Effector CD4-positive, alpha-beta T cell (primary cell): ENCODE measurements at places on chromosomes 1 and 21.

DNA sequence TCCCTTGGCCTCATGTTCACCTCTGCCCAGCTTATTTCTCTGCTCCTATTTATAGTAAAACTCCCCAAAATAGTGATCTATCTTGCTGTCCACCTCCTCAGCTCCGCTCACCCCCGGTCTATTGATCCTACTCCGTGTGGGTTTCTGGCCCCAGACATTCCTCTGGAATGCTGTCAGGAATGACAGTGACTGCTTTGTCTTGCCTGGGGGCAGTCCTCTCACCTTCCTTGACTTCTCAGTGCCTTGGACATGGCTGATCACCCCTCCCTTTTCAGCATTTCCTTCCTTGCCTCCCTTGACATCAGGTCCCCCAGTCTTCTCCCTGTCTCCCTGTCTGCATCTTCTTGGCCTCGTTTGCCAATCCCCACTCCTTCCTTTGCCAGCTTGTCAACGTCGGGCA, 108.1 kb upstream of the BACE2 start:
- DNase-seq = no peak

GRCh38 chr1:186194107-186194756, 180.8 kb downstream of the TPR start:
- no peak for DNase-seq

DNA sequence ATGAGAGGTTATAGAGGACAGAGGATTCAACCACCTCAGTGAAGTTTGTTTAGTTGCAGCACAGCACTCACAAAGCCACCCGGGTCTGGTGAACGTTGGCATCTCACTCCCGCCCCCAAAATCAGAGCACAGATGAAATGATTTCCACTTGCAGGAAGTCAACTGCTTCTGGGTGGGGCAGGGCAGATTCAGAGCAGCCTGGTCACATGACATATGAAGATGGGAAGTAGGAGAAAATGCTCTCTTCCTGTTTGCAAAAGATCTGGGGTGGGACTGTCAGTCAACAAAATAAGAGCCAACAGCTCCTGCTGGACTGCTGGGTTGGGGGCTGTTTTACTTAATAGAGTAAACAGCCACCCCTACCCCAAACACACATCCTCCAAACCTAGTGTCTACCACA, 43.2 kb downstream of the LRRC71 start:
- peak; percentile 13 for DNase-seq

DNA sequence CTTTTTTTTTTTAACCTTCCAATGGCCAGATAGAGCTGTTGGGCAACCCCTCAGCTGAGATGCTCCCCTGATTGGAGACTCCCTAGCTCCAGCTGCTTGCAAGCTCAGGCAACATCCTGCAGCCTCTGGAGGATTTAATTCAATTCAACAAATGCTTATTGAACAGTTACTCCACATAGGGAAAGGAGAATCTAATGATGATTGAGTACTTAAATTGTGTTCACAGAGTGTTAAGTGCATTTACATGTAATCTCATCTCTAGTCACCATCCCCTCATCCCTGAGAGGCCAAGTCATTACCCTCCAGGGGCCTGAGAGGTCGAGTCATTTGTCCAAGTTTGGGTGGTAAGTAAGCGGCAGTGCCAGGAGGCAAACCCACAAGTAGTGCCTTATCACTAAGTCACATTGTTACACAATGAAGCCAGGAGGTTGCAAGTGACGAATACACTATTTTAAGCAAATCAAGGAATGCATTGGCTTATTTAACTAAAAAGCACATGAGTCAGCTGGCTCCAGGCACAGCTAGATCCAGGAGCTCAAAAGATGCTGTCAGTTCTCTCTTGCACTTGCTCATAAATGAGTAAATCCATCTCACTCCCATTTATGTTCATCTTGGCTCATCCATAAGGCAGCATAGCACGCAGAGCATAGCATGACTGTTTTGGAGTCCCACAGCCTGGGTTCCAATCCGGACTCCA, 64.3 kb downstream of the OPTC start:
- DNase-seq = no peak

DNA sequence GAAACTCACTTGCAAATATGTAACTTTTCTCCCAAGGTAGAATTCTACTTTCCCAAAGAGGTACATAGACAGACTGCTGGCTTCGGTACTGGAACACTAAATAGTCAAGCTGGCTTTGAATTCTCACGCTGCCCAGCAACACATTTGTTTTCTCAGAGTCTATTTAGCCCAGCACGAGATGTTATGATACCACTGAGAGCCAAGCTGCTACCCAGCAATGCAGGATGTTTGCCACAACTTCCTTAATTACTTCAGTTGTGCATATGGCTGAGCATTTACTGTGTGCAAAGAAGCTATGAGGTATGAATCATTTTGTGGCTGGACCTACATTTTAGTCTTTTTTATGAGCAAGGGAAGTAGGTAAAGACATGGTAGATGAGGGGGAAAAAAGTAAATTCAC, 793.2 kb downstream of the PLA2G4A start:
- DNase-seq = no peak

GRCh38 chr1:26410706-26411623, at the start of gene LIN28A:
Gene LIN28A (plus strand): TSS chr1:26410817. CDS start chr1:26410892, 75 bp downstream.
- DNase-seq = no peak
